ENCODE measurements at places on chromosomes 5 and 9.

DNA sequence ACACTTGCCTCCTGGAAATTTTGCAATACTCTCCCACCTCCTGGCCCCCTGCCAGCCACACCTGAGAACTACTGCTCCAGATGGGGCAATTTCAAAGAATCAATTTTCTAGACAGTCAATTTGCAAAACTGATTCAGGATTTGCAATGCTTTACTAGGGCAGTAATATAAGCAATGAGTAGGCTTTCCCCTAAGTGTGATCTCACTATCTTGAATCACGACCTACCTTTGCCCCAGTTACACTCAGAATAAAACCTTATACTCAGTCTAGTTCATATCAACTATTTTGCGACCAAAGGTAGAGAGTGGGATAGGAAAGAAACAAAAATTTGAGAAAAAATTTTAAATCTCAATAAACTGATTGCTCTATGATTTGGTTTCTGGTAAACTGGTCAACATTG is 54.4 kb downstream of the DROSHA start:
- DNase-seq: no peak

DNA sequence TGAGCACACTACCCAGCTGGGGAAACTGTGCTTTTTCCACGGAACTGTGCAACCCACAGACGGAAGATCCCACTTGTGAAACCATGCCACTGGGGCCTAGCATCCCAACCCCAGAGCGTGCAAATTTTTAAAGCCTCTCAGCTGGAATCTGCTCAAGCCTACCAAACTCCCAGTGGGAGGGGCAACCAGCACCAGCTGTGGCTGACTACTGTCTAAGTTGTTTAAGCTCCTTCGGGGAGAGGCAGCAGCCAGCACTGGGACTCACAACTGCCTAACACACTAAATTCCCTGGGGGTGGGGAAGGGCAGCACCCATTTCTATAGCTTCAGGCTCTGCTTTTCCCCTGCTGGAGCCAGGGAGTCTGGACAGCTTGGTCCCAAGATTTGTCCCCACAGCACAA is 287.6 kb upstream of the MSX2 start:
- no peak for DNase-seq

GRCh38 chr5:95866435-95867040 is 44.0 kb upstream of the GLRX start:
- DNase-seq: peak; percentile 37

GRCh38 chr9:17291766-17292165 is 156.9 kb downstream of the CNTLN start:
- peak; percentile 63 for DNase-seq

DNA sequence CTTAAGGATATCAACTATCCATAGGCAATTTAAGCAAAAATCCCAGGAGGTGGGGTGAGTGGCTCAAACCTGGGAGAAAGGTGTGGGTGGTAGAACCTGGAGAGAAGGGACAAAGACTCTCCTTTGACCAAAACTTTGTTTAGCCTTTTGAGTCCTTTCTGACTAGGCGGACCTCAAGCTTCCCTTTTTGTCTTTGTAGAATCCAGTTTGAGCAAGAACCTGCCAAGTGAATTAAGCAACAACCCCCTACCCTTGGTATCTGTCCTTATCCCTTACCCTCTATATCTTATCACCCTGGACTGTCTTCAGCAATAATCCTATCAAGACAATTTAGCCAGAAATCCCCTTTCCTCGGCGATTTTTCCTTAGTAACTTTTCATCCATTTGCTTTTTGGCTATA is 53.5 kb upstream of the SLC28A3 start:
- DNase-seq: no peak

- peak; percentile 56 for DNase-seq
These were observed 4.0 kb upstream of the SHOC1 start for GRCh38 chr9:111798786-111799185.

DNA sequence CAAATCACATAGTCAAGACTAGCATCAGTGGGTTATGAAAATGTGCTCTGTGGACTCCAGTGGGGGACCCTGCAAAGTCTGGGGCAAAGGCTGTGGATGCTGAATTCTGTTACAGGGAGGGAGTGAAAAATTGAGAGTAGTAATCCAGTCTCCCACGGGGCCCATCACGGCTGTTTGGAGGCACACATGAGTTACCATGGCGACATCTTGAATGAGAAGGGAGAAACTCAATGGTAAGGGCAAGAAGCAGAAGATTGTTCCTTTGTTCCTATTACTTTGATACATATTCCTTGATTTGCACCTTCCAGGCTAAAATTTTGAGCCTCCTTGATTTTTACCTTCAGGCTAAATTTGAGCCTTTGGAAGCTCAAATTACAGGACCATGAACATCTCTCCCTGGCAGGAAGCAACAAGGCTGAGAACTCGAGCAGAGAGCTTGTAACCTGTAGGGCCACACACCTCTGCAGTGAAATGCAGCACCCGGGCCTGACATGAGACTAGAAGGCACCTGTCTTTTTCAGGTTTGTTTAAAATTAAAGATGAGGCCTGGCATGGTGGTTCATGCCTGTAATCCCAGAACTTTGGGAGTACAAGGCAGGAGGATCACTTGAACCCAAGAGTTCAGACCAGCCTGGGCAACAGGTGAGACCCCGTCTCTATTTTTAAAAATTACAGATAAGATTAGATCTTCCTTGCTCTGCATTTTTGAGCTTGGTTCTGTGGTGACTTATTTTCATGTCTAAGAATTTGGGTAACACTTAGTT is 31.0 kb upstream of the ZFR start:
- no peak for DNase-seq

DNA sequence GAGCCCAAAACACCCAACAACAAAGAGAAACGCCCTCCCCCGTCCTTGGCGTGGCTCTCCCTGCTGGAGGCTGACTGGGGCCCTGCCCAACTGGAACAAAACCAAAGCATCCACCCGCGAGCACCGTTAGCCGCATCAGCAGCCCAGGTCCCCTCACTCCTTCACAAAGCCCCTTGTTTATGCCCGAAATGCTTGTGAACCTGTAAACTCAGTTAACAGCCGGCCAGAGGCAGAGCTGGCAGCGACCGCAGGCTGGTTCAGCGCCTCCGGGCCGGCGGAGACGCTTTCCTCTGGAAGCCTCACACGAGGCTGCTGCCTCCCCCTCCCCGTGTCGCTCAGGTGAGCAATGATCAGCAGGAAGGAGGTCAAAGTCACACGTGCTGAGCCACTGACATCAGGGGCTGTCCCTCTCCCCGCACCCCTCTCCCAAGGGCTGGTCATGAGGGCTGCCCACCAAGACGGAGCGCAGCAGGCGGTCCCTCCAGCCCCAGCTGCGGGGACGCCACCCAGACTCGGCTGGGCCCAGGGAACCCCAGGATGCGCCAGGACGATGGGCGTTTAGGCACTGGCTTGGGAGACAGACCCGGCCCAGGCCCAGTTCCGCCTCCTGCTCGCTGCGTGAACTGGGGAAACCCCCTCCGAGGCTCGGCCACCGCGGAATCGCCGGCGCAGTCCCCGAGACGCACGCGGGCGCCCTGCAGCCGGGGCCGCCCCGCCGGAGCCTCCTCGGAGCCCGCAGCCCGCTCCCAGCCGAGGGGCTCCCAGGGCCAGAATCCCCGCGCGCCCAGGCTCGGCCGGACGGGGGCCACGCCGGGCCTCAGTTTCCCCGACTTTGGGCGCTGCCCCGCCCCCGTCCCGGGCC is 563 bp downstream of the SNAPC4 start:
- peak; percentile 58 for DNase-seq

- DNase-seq: no peak
These were observed 31.7 kb upstream of the NFIB start for GRCh38 chr9:14345354-14346230.

- no peak for DNase-seq
These were observed 28.8 kb downstream of the FOXD1 start for GRCh38 chr5:73419465-73420390.

DNA sequence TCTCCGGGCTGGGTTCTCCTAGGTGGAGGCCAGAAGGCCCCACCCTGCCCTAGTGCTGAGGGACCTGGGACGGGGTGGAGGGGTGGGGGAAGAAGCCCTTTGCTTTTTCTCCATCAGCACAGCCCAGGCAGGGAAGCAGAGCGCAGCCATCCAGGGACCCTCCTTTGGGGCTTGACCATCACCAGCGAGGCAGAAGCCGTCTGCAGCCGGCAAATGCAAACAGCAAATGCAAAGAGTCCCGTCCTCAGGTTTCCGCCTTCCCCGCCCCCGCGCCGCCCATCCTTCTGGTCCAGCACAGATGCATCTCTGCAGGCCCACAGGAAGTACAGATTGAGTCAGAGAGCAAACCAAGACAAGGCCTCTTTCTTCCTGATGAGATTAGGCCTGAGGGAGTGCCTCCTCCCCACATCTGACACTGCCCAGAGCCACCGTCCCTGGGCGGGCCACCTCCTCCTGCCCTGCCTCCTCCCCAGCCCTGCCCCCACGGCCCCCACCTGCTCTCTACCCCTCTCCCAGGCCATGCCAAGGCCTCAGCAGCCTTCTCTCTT is 23.4 kb downstream of the CORO2A start:
- no peak for DNase-seq

DNA sequence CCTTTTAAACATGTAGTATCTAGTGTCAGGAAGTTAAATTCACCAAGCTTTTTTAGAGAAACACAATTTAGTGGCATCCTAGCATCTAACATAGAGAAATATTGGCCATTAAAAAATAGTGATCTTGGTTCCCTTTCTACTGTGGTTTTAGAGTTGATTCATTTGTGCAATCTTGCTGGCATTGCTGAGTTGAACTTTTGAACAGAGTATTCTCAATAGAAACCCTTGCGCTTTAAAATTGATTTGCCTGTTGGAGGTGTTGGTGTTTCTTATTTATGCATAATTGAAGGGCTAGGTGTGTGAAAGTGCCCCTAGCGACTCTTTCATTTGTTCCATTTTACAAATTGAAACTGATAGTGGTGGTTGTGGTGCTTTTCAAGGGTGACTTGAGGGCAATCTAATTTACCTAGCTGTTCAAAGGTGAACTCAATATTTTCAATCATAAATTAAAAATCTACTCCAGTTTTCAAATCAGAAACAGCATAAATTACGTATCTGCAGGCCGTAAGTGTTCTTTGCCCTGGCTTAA is 73.0 kb upstream of the MPDZ start:
- DNase-seq: no peak
